CD4-positive, alpha-beta T cell treated with Interleukin-10 for 1 hour (primary cell): ENCODE measurements at places on chromosomes 3 and 15.

- DNase-seq = no peak
Measured at GRCh38 chr3:159904455-159904854, 84.2 kb upstream of the IL12A start.

DNA sequence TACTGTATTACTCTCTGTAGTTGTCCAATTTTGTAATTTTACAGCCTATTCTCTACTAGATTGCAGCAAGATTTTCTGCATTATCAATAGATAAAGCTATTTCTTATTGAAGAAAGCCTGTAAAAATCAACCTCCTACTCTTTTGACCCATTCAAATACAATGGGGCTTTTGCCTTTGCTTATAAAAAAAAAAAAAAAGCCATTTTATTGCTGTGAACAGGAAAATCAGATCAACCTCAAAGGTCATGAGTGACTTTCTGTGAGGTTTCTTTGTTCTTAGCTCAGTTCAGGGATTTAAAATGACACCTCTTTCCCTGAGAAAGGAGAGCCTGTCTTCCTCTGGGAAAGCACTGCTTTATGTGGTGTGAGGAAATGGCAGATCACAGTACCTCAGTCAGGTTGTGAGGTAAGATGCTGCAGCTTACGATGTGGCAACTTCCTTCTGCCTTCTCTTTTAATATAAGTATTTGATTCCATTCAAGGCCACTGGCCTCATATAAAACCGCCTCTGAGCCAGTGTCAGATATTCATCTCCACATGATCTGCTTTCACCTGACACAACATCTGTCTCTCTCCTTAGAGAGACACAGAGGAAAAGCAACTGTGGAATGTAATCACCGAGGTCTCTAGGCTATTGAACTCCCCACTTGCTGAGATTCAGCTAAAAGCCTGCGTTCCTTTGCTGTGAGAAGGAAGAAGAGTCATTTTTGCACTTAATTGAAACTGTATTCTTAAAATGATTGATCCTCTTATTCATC, 161.5 kb upstream of the MB21D2 start:
- DNase-seq = no peak

DNA sequence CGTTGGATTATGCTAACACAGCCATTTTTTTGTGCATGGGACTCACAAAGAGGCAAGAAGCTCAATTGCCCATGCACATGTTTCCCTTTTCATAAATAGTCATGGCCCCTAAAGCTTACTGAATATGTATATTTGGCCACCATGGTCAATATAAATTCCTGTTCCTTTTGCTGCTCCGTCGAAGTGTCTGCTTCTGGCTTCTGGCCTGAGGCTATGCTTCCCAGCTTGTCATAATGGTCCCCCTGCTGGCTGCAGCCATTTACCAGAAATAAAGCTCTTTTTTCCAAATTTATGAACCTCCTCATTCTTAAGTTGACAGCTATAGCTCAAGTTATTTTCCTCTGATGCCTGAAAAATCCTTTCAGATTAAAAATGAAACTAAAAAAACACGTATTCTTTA, 602.1 kb downstream of the VGLL3 start:
- DNase-seq = no peak

GRCh38 chr3:156050918-156051317, 69.5 kb upstream of the KCNAB1 start:
- DNase-seq = no peak

GRCh38 chr3:129195731-129196256, 12.1 kb upstream of the CNBP start:
- DNase-seq = no peak

GRCh38 chr15:94970802-94971201, 739.4 kb downstream of the MCTP2 start:
- DNase-seq = no peak

- no peak for DNase-seq
Measured at GRCh38 chr3:159919873-159920272, 68.8 kb upstream of the IL12A start.

DNA sequence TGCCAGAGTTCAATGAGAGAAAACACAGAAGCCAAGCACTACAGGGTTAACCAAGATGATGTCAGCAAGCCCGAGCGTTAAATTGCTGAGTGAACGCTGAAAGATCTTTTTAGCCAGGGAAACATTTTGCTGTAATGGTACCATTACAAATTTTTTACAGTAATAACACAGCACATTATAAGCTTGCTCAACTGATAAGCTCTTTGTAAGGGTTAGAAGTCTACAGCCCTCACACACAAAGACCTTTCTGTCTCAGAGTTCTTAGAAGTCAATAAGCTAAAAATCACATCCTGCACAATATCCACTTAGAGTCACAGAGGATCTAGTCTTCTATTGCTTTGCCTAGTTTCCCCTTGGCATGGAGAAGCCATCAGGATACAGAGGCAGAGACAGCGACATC, 29.9 kb downstream of the CHSY1 start:
- no peak for DNase-seq

DNA sequence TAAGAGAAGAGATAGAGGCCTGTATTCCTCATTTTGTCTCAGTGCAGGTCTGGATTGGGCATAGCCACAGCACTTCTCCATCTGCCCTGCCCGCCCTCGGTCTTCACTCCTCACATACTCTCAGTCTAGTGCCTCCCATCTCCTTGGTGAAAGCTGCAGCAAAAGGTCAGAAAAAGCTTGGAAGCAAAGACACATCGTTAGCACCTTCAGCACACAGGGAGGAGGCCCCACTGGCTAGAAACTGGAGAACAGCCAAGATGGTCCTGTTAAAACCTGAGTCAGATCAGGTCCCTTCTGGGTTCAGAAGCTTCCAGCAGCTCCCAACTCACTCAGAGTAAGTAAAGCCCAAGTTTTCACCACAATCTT, 1.6 kb upstream of the KLF15 start:
- no peak for DNase-seq

DNA sequence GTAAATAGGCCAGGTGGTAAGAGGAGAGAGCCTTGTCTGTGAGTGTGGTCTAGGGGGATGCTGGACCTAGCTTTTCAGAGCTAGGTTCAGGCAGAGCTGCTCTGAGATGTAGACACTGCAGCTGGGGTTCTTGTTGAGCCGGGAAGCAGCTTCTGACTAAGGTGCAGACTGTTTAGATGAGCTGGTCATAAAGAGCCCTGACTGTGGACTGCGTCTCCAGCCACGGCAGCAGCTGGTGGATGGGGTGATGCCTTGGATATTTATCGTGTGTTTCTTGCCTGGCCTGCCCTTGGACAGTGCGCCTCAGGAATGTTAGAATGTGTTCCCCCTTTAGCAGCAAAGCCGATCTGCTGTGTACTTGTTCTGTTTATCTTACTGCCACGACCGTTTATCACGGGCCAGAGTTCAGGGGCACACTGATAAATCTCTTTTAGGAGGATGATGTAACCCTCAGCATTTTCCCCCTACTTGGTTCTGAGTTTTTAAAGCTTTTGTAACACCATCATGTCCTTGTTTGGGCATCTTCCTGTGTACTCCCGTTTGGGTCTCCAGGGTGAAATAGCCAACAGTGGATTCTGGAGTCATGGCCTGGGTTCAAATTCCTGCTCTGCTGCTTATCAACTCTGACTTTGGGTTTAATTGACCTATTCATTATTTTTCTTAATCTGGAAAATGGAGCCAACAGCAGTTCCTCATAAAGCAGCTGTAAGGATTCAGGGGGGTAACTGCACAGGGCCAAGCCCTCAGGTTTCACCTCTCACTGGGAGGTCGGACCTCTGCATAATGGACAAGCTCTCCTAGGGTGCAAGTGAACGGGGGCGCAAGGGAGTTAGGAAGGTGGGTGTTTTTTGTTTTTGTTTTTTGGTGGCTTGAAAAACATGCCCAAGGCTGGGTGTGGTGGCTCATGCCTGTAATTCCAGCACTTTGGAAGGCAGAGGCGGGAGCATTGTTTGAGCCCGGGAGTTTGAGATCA, 51.4 kb downstream of the FLNB start:
- DNase-seq = no peak

DNA sequence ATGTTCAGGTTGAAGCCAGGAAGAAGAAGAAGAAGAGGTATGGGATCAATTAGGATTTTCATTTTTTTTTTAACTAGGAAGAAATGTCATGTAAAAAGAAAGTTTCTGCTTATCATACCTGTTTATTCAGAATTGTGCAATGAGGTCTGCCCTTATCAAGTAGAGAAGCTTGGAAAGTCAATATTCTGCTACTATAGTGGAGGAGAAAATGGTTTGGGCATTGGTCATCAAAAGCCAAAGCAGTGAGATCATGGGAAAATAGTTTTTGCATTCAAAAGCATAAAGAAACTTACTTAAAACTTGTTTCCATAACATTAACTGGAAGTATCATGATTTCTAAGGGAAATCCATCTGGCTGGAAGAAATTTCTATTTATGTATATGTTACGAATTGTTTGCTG, 1239.2 kb downstream of the NSUN3 start:
- DNase-seq = no peak

- DNase-seq = no peak
Measured at GRCh38 chr15:76176059-76176458, 116.3 kb downstream of the TMEM266 start.

GRCh38 chr15:69595009-69595791, 142.6 kb downstream of the RPLP1 start:
- no peak for DNase-seq

- peak; percentile 45 for DNase-seq
Measured at GRCh38 chr3:48990636-48991469, 812 bp downstream of the P4HTM start.

- no peak for DNase-seq
Measured at GRCh38 chr3:123621850-123622189, 37.0 kb upstream of the HACD2 start.

- DNase-seq = peak; percentile 39
Measured at GRCh38 chr3:107574650-107575049, 51.9 kb downstream of the BBX start.

DNA sequence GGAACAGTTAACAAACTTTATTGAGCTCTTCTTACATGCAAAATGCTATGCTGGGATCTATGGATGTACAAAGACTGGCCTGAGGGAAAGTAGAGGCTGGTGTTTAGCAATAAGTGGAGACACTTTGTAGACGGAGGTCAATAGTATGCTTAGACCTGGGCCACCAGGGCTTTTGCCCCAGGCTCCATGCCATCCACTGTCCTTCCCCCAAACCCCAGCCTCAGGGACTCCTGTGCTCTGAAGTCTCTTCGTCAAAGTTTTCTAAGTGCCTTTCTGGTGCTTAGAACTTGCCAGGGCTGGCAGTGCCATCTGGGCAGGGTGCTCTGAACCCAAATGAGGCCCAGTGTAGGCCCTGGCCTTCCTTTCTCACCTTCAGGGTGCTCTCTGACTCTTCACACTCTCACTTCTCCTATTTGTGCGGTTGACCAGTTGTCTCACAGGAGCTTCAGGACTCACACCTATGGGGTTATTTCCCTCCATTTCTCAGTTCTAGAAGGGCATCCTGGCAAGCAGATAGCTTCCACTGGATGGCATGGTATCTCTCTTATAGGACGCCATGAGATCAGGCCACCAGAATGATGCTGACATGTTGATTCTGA, 21.8 kb upstream of the KCNAB1 start:
- DNase-seq = no peak

GRCh38 chr3:47443611-47443995, 32.1 kb downstream of the SCAP start:
- DNase-seq = no peak

DNA sequence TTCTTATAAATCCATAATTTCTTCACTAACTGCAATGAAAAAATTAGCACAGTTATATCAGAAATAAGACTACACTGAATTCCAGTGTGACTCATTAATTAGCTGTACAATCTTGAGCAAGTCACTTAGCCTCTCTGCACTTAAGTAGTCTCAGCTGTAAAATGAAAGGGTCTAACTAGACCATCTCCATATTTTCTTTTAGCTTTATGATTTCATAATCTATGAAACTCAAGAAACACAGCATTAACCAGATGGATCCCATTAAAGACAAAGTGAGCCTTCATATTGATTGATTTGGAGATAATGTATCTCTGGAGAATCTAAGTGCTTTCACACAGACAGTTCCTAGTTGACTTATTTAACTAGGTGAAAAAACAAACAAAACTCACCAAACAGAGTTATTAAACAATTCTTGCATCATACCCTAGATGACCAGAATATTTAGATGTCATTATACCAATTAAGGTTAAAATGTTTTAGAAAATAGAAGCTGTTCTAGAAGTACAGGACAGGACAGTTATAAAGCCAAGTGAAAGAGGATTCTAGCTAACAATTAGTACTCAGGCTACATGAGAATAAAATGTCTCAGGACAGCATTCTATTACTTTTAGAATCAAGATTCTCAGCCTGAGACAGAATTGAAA, 11.2 kb downstream of the CSNK1G1 start:
- no peak for DNase-seq

- no peak for DNase-seq
Measured at GRCh38 chr3:171700653-171701052, 109.6 kb downstream of the PLD1 start.

DNA sequence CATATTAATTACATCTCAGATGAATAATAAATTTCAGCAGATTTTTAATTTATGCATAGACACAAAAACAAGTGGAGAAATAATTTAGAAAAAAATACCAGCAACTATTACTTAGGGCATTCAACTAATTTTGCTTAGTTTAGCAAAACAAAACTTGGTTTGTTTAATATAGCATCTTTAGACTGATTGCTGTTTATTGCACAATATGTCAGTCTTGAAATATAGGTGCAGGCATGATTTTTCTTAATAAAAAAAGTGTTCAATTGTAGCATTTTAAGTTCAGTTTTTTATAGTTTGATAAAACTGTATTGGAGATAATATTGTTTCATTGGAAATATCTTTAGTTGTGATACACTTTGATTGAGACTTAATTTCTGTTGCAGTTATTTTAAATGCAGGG, 161.2 kb upstream of the KCNH8 start:
- DNase-seq = no peak

- DNase-seq = no peak
Measured at GRCh38 chr15:65923264-65923663, 54.0 kb downstream of the RAB11A start.

DNA sequence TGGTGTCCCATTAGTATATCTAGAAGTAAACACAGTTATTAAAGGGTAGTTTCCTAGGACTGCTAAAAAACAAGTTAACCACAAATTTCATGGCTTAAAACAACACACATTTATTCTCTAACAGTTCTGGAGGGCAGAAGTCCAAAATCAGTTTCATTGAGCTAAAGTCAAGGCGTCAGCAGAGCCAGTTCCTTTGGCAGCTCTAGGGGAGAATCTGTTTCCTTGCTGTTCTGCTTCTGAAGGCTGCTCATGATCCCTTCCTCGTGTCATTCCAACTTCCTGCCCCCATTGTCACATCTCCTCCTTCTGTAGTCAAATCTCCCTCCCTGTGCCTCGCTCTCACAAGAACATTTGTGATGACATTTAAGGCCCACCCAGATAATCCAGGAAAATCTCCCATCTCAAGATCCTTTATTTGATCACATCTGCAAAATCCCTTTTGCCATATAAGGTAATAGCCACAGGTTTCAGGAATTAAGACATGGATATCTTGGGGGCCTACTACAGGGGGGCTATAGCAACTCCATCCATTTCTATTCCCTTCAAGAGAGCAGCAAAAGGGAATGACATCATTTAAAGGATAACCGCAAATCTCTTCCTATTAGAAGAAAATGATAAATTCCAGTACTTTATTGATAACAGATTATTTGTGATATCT, 50.1 kb downstream of the GPR176 start:
- no peak for DNase-seq

DNA sequence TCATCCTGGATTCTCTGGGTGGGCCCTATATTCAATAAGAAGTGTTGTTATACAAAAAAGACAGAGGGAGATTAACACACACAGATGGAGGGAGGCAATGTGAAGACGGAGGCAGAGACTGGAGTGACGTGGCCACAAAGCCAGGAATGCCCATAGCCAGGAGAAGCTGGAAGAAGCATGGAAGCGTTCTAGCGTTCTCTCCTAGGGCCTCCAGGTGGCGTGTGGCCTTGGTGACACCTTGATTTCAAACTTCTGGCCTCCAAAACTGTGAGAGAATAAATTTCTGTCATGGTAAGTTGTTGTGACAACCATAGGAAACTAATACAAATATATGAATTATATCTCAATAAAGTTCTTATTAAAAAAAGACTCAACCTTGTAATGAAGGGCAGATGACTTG, 21.3 kb downstream of the THBS1 start:
- no peak for DNase-seq
